NCI-H2081 (cell line): ENCODE measurements at places on chromosomes 3 and 15.

DNA sequence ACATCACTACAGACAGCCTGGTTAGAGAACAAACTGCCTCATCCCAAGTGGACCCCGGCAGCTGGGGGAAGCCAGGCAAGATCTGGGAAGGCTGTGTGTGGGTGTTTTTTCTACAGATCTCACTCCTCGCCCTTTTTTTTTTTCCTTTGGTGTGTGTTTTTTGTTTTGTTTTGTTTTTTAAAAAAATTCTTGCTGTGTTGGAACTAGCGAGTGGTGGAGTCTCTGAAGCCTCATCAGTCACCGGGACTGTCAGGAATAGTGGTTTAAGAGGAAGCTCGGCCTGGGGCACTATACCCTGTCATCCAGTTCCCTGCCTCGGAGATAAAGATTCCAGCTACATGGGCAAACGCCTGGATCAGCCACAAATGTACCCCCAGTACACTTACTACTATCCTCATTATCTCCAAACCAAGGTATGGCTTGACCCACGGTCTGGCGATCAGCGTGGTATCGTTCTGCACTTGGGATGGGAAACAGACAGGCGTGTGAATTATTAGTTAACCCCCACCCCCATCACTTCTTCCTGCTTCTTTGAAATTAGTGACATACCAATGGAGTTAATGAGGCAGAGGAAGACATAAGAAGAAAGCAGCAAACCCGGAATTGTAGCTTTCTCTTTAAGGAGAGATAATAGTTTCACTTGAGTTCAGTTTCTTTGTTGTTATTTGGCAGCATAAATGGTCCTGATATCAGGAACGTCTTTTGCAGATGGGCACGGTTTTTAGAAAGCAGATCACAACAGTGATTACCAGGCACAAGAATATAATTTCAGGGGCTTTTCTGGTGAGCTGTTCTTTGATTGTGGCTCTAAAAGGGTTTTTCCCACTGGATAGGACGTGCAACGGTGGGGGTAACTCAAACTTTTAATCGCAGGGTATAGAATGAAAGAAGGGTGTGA is 722 bp downstream of the RBMS3 start:
- DNase-seq = no peak

GRCh38 chr15:33089878-33090757 is 104.4 kb downstream of the FMN1 start:
- peak; percentile 31 for DNase-seq

DNA sequence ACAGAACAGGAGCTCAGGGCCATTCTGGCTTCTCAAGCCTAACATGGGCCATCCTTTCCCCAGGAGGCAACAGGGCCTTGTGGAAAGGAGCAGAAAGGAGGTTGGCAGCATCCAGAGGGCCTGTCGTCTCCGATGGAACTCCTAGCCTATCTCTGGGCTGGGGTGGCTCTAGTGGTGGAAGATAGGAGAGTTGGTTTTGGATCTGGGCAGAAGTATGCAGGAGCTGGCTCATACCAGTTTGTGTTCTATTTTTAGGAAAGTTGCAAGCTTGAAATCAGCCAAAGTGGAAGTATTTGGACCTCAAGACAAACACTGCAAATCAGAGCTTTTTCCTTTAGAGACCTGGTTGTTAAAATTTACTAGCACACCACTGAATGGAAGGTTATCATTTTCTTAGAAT is 35.4 kb upstream of the XCR1 start:
- DNase-seq = no peak

- DNase-seq = no peak
These were observed 47.4 kb downstream of the EXOG start for GRCh38 chr3:38543586-38543985.

- DNase-seq = no peak
These were observed 402.4 kb downstream of the PLCL2 start for GRCh38 chr3:17287006-17287689.

- DNase-seq = peak; percentile 43
These were observed 40.6 kb upstream of the PRR20G start for GRCh38 chr3:127328421-127328820.

DNA sequence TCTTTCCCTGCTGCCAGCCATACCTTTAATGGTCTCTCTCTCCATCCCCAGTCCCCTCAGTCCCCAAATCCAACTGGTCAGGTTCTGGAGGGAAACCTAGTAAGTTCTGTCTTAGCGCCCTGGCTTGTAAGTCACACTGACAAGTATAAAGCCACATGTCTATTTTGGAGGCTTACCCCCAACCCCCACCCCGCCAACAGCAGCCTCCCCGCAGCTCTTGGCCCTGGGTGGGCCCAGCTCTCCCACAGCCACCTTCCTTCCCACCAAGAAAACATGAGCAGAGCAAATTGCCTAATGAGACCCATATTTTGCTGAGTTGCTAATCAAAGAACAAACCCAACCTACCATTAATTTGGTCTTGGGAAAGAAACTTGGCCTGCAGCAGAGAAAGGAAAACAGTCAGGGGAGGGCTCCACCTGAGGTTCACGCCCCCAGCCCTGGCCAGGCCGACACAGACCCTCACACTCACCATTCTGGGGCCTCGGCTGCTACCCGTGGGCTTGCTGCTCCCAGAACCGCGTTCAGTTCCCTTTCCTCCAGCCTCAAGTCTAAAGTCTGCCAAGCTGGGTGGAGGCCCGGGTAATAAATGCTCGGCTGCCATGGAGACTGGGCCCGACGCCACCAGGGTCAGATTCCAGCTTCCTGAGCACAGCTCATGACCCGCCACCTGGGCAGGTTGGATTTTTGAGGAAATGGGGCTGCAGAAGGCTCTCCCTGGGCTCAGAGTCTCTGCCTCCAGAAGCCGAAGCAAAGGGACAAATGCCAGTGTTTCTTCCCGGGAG is at the start of gene CALML4:
CALML4 (minus strand) TSS at position 557 of the 782 bp plus-strand sequence; CDS start at position 472, 85 bp downstream.
- peak; percentile 64 for DNase-seq

DNA sequence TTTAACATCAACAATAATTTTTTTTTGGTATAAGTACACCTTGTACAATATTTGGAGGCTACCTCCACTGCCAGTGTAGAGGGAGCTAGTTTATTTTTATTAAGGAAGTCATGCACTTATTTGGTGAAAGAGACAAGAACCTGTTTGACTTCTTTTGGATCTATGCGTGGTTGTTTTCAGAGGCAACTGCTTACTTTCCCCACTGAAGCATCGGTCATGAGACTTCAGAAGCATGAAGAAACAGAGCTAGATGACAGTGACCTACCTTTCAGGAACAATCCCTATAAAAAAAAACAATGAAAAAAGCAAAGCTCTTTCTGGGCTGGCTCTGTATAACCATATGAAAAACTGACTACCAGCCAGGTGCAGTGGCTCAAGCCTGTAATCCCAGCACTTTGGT is 20.0 kb upstream of the ZNF148 start:
- no peak for DNase-seq

GRCh38 chr3:14531856-14532395 is 8.2 kb downstream of the GRIP2 start:
- DNase-seq = no peak

GRCh38 chr3:43104660-43105595 is 951 bp downstream of the POMGNT2 start:
- DNase-seq = no peak

DNA sequence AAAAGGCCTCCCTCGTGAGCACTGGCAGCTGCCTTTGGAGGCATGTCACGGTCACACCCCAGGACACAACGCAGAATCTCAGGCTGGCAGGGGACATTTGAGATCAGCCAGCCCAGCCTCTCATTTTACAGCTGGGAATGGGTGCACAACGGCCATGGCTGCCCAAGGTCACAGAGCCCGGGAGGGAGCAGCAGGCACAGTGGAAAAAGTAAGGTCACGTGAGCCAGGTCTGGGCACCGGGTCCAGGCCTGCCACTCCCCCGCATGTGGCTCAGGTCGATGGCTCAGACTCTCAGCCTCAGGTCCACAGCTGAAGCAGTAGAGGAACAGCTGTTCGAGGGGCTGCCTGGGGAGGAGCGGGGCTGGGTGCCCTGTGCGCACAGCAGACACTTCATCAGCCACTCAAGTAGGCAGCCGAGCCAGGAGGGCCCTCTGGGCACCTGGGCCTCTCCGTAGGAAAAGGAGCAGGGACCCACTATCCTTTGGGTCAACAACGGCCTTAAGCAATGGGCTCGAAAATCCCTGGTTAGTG is 260.6 kb downstream of the GOLGA6L6 start:
- DNase-seq = no peak

GRCh38 chr3:13890377-13891016 is 10.6 kb upstream of the WNT7A start:
- DNase-seq = no peak

DNA sequence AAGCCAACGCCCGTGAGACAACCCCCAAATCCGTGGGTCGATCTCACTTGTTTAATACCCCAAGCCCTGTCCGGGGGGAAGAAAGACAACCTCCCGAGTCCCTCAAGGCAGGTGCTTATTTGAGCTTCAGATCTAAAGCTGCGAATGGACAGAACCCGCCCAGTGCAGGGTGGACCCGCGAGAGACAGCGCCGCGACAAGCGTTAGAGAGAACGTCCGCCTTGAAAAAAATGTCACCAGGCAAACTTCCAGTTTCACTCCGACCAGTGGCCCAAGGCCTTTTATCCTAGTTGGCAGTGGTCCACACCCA is 740 bp upstream of the OXSR1 start:
- DNase-seq = no peak

DNA sequence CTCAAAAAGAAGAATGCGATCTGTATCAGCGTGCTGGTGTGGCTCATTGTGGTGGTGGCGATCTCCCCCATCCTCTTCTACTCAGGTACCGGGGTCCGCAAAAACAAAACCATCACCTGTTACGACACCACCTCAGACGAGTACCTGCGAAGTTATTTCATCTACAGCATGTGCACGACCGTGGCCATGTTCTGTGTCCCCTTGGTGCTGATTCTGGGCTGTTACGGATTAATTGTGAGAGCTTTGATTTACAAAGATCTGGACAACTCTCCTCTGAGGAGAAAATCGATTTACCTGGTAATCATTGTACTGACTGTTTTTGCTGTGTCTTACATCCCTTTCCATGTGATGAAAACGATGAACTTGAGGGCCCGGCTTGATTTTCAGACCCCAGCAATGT is 1.3 kb downstream of the P2RY1 start:
- no peak for DNase-seq

DNA sequence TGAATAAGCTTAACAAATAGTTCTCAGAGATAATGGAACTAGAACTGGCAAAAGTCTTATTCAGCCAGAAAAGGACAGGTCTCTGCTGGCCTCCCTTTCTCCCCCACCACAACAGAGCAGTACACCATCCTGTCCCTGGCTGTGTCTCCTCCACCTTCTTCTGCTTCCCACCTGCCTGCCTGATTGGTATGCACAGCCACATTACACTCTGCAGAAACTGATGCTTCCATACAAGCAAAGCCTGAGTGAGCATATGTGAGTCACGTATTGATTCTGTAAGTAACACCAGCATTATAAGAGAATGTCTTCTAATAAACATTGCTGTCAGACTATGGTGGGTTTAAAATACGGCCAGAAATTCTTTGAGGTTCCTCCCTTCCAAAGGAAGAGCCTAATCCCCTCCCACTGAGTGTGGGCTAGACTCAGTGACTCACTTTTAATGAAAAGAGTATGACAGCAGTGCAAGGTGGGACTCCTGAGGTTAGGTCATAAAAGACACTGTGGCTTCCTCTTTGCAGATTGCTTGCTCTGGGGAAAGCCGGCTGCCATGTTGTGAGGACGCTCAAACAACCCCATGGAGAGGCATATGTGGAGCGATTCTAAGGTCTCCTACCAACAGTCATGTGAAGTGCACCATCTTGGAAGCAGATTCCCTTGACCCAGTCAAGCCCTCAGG is 44.4 kb downstream of the ANXA2 start:
- DNase-seq = no peak

- DNase-seq = no peak
These were observed 126.5 kb upstream of the ROPN1 start for GRCh38 chr3:124118397-124118796.

GRCh38 chr3:127410678-127411077 is 122.8 kb upstream of the PRR20G start:
- no peak for DNase-seq

DNA sequence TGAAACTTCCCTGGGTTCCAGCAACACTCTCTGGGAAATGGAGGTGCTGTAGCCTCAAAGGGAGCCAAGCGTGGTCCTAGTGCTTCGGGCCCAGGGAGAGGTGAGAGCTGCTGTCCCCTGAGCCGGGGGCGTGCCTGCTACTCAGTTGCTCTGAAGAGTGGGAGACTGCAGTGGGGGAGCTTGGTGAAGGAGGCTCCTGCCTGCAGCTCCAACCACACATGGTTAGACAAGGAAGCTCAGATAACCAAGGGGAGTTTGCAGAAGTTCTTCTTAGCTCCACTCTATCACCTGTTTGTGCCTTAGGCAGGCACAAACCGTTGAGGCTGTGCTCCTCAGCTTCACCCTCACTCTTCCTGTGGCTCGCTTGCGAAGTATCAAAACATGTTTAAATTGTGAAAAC is 53.6 kb upstream of the TRPM1 start:
- DNase-seq = no peak
